ENCODE measurements at places on chromosomes 5 and 9.

GRCh38 chr5:98845878-98846277 is 72.4 kb downstream of the RGMB start:
- DNase-seq: no peak

- peak; percentile 49 for DNase-seq
Measured at GRCh38 chr5:31113101-31113500, 80.4 kb upstream of the CDH6 start.

DNA sequence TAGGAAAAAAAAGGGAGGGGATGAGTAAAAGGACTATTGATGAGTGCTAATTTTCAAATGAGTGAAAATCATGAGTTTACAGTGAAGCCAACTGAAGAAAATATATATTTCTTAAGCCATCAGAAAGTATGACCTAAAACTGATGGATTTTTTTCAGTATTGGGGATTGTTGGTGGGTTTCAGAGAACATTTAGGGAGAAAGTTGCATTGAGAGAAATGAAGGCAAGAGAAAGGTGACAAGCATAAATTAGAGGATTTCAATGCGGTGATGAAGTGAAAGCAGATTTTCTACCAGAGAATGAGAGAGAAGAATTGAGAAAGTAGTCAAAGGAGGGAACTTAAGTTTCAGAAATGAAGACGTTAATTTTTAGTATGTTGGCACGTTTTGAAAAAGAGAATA is 8.5 kb upstream of the SNX24 start:
- DNase-seq: no peak

- no peak for DNase-seq
Measured at GRCh38 chr9:78939311-78940065, 632.3 kb upstream of the TLE4 start.

DNA sequence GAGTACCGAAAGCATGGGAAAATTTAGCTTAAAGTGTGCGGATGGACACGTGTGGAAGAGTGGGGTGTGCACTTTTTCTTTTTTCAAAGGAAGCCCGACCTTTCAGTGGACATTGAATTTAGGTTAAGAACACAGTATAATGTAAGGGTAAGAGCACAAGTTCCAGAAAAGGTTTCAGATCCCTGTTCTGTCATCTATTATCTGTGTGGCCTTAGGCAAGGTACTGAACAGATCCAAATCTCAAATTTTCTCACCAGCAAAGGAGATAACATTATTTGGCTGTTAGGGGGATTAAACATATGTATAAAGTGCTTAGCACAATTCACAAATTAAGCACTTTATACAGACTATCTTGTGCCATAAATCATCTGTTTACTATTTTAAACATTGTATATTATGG is 441.0 kb downstream of the SPOCK1 start:
- DNase-seq: no peak
